ENCODE measurements at places on chromosomes 1 and 21.

- DNase-seq, result no peak
These were observed 59.0 kb downstream of the NFASC start for GRCh38 chr1:204929487-204930154.

DNA sequence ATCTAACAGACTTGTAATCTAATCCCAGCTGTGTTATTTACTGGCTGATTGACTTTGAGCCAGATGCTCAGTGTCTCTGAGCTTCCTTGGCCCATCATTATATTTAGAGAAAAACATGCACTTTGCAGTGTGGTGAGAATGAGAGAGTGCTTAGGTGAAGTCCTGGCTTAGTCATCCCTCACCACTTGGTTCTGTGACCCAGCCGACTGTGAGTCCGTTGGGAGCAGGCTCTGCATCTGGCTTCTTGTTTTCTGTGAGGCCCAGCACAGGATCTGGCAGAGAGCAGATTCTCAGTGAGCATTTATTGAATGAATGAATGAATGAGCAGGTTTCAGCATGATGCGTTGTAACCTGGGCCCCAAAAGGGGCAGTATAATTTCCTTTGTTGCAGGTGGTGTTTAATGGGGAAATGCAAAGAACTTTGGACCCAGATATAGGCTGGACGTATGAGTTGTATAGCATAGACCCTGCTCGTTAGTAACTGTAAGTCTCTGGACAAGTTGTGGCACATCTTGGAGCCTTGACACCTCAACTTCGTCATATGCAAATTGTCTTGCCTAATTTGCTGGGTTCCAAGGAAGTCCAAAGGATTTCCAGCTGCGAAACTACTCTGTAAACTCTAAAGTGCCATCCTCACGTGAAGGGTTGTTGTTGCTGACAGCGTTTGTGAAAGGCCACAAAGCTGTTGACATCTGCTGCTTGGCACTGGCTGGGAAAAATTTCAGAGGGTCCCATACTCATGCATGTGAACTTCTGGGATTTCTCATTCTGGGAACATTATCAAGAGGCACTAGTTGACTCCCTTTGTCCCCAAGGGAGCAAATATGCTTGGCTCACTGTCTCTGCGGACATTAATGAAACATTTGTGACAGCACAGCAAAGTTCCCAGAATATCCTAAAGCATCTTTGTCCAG, 138.8 kb upstream of the USP24 start:
- no peak for DNase-seq

DNA sequence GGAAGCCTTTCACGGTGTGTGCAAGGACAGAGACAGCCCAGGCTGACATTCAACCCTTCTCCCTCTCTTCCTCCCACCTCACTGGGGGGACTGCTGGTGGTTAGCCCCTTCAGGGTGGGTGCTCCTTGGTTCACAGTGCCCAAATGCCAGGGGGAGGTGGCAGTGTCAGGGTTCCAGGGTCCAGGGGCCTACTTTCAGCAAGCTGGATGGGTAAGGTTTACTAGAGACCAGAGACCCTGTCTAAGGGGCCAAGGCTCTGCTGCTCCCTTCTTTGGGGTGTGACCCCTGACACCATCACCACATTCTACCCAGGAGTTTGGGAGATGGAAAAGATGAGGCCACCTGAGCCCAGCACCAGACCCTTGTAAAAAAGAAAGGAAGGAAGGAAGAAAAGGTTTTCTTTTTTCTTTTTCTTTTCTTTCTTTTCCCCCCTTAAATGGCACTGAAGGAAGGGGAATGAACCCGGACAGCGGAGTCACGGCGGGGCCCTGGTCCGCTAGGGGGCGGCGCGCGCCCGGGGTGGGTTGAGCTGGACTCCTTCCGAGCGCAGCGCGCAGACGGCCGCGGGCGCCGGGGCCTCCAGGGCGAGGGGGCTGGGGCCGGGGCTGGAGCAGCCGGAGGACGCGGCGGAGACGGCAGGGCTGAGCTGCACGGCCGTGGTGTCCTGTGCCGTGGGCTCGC, 18.8 kb downstream of the KNCN start:
- DNase-seq, result no peak

DNA sequence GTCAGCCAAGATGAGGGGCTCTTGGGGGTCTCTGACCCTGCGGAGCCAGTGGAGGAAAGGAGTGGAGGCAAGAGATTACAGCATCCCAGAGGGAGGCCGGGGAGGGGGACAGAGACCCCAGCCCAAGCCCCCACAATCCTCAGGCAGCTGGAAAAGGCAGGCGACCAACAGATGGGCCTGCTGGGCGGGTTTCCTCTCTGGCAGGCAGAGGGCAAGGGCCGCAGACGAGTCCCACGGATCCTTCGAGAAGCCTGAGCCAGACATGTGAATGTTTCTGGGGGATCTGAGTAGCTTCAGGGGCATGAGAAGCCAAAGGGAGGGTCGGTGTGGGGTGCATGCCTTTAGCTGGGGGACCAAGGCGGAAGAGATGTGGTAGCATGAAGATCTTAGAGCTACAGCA, 2.1 kb upstream of the PLEKHA6 start:
- DNase-seq, result no peak

DNA sequence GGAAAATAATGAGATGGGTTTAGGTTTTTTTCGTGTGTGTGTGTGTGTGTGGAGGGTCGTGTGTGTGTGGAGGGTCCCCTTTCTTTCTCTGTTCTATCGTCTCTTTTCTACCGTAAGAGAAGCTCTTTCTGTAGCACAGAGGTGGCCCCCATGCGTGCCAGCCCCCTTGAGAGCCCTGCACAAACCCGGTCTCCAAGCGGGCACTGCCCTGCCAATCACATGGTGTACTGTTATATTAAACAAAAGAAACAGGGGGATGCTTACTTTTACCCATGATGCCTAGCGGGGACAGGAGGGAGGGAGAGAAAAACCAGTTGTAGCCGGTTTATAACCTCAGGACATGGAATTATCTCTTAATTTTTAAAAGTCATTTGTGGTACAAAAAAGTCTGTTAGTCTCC, 41.0 kb downstream of the GATAD2B start:
- DNase-seq, result no peak

DNA sequence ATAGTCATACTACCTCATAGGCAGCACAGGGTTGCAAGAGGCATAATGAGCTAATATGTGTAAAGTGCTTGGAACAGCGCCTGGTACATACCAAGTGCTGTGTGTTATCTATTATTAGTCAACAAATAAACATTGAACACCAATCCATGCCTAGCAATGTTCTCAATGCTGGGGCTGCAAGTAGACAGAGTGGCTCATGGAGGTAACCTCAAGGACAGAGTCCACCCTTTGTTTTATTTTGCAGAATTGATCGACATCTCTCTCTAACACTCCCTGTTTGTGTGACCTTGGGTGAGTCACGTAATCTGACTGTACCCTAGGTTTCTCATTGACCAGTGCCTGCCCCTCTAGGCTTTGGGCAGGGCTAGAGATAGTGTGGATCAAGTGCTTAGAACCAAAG, 164.0 kb upstream of the KLHDC7A start:
- DNase-seq, result no peak

- DNase-seq, result no peak
These were observed 8.3 kb upstream of the ETS2 start for GRCh38 chr21:38797470-38797869.

DNA sequence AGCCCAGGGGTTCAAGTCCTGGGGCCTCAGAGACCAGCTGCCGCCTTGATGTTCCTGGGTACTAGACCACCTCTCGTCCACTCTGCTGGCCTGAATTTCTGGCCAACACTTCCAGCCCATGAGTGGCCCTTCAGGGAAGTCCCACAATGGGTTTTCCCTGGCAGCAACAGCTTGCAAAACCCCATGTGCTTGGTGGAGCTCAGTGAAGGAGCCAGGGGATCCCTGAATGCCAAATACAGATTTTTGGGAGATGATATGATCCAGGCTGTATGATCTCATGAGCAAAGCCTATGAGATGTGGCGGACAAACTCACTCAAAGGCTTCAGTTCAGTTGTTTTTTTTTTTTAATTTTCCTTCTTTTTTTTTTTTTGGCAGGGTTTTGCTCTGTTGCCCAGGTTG, 9.6 kb upstream of the RASSF5 start:
- no peak for DNase-seq
